ENCODE measurements at places on chromosomes 13 and 19.

GRCh38 chr13:84446972-84447639 is 564.8 kb upstream of the SLITRK1 start:
- peak; percentile 3 for DNase-seq

DNA sequence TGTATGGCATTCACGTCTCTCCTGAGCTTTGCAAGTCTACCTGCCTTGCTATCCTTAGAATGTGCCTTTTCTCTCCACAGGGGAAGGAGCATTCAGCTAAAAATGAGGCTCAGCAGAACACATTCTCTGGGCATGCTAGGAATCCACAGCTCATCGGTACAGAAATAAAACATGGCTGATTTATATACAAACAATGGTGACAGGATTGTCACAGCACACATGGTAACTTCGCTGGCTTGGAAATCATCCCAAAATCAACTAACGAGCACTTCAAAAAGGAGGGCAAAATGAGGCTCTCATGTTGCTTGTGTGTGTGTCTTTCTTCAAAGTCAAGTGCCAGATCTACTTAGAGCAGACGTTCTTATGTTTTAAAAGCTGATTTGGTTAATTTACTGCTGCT is 373.0 kb downstream of the FGF14 start:
- DNase-seq = no peak

GRCh38 chr13:95509521-95510310 is 42.8 kb upstream of the CLDN10 start:
- DNase-seq = no peak

- DNase-seq = peak; percentile 85
Observed at GRCh38 chr13:46354156-46355087, 32.6 kb downstream of the RUBCNL start.

GRCh38 chr13:23984546-23984945 is 87.2 kb upstream of the C1QTNF9B start:
- DNase-seq = no peak

DNA sequence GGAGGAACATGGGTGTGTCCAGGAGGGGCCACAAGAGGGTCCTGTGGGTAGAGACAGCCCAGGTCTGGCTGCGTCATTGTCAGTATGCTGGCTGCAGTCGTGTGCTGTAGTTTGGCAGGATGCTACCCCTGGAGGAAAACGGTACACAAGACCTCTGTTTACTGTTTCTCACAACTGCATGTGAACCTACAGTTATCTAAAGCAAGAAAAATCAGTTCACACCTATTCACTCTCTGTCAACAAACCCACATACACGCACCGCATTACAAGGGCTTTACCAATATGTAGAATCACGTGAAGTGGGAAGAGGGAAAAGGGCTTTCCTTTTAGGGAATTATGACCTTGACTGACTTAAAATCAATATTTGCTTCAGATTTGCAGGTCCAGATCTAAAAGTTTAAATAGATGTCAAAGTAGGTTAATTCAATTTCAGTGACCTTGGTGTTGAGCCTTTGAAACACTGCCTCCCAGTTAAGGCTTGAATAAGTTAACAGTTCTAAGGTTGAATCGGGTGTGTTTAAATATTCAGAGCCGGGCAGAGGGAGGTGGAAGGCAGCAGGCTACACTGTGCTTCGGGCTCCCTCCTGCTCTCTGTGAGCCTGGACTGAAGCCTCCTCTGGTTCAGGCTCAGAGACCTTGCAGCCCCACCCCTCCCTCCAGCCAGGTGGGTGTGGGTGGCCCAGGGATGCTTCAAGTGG is 17.2 kb upstream of the MCF2L start:
- no peak for DNase-seq

- DNase-seq = peak; percentile 53
Observed at GRCh38 chr13:43260999-43261398, 237.6 kb downstream of the DNAJC15 start.

- peak; percentile 96 for DNase-seq
Observed at GRCh38 chr13:80048802-80049201, 292.1 kb downstream of the SPRY2 start.

DNA sequence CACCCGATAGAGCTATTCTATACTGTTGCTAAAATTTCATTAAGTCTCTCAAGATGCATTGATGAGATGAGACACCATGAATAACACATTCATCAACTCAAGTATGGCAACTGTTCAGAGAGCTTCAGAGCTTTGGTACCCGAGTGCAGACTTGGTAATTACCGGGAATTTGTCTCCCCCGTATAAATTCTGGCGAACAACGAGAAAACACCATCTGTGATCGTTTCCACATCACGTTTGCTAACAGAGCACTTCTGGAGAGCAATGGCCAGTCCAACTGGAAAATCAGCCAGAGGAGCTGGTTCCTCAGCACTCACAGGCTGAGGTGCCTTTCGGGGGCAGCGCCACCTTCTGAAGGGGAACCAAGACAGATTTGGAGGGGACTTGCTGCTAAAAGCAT is 40.2 kb downstream of the SUGP2 start:
- no peak for DNase-seq
